CD8-positive, alpha-beta T cell (primary cell): ENCODE measurements at places on chromosomes 1 and 21.

GRCh38 chr1:165476776-165477175 lies 31.9 kb upstream of the RXRG start:
- DNase-seq = no peak

GRCh38 chr1:15370781-15371520 lies 38.7 kb upstream of the EFHD2 start:
- no peak for DNase-seq

- no peak for DNase-seq
Measured at GRCh38 chr1:177185209-177185608, 14.5 kb downstream of the BRINP2 start.

- DNase-seq = no peak
Measured at GRCh38 chr21:42223826-42224575, 5.1 kb downstream of the ABCG1 start.

- DNase-seq = no peak
Measured at GRCh38 chr21:45892916-45893739, 88.4 kb upstream of the COL6A1 start.

DNA sequence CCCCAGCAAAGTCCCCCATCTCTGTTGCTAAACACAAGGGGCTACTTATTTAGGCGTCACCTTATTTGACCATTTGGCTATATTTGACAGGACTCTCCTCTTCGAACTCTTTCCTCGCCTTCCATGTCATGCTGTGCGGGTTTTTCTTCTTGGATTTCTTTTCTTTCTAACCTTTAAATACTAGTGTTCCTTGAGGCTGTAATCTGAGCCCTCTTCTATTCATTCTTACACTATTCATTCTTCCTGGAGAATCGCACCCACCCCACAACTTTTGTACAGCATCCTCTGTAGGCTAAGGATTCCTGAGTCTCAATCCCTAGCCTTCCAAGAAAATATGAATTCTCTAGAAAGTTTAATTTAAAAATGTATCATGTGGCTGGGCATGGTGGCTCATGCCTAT lies 61.7 kb upstream of the C1orf115 start:
- DNase-seq = no peak

DNA sequence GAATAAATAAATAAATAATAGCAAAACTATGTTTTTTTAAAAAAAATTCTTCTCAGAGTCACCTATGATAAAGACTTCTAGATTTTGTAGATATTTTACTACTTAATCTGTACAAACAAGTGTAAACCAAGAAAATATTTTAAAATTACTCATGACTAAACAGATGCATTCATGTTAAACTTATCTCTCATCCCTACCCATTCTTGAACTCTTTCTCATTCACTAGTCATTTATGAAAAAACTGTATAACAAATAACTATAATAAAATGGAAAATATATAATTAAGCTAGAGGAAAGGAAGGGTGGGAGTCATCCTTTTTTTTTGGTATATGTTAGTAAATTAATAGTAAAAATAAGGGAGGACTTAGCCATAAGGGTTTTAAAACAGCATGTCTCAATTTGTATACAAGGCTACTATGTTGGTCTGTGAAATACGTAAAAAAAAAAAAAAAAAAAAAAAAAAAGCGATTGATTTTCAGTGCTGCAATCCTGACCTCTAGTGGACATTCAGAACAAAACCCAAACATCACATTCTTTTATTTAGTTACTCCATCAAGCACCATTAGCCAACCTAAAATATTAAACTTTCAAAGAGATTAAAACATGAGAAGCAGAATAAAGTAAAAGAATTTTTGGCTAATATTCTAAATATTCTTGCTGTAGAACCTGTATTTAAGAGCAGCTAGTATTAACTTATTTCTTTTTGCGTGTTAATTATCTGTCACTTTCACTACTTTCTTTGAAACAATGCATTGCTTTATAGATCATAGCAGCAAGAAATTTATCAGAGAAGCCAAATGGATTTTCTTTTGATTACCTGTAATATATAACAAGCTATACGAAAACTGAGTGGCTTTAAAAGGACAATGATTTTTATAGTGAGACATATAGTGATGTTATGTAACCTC lies 255.8 kb upstream of the CACYBP start:
- no peak for DNase-seq

GRCh38 chr1:8519167-8519566 lies 201.3 kb downstream of the SLC45A1 start:
- no peak for DNase-seq

DNA sequence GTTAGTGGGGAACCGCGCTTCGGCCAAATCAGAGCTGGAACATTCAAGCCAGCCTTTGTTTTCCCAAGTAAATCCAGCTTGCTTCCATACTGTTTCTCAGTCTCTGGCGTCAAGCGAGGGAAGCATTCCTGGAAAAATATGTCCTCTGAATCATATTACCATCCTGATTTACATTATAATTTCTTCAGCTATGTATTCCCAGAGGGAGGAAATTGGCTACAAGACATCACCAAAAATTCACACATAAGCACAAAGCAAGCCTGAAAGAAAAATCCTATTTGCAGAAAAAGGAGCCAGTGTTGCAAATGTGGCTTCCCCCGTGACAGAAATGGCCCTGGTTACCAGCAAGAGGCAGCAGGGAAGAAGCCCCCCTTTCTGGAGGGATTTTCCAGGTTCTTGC lies 233.3 kb downstream of the KCNJ6 start:
- no peak for DNase-seq

- no peak for DNase-seq
Measured at GRCh38 chr1:188642704-188643103, 1814.0 kb downstream of the PLA2G4A start.

DNA sequence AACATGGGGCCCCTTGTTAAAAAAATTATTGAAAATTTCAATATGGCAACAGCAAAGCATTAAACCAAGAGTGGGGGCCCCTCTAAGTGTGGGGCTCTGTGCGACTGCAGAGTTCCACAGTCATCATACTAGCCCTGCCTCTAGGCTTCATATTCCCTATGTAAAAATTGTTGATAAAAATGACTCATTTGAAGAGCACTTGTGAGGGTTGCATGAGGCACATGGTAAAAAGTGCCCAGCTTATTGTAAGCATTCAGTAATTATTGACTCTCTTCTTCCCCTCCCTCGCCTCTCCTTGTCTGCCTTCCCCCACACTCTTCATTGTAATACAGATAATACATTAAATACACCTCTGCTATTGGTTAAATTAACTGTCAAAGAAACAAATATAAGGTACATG lies 86.7 kb upstream of the PTBP2 start:
- DNase-seq = no peak

- DNase-seq = no peak
Measured at GRCh38 chr1:231236938-231237337, 4.1 kb upstream of the GNPAT start.

DNA sequence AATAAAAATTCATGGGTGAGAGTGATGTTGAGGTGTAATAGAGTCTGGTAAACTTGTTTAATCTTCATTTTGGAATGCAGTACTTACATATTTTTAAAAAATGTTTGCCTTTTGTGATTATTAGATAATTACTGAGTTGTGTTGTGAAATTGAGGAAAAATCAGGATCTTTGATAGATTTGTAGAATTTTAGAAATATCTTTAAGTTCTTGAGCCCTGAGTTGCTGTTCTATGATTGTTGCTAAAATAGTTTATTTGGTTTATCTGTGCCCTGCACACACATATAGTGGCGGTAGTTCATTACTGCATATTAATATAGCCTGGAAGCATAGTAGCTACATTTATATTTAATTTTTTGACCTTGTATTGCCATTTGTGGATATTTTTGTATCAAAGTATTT lies 1.6 kb downstream of the B3GALT2 start:
- DNase-seq = no peak
